ENCODE measurements at places on chromosomes 4 and X.

GRCh38 chr4:106584337-106584989 lies 215.9 kb upstream of the GIMD1 start:
- DNase-seq, result no peak

GRCh38 chr4:3464911-3465697 lies 2.0 kb downstream of the DOK7 start:
- DNase-seq, result no peak

DNA sequence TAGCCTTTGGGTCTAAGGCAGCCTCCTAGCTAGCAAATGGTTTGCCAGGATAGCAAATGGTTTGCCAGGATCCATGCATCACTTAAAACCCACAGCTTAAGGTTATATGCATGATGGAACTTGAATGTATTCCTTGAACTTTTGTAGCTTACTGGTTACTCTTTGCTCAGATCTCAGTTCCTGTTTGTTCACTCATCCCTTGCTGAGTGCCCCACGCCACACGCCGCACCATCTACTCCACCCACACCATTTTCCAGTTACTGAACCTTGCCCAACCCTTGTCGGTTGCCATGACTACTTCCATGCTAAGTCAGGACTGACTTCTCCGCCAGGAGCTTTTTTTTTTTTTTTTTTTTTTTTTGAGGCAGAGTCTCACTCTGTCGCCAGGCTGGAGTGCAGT lies 29.5 kb upstream of the XIAP start:
- no peak for DNase-seq

DNA sequence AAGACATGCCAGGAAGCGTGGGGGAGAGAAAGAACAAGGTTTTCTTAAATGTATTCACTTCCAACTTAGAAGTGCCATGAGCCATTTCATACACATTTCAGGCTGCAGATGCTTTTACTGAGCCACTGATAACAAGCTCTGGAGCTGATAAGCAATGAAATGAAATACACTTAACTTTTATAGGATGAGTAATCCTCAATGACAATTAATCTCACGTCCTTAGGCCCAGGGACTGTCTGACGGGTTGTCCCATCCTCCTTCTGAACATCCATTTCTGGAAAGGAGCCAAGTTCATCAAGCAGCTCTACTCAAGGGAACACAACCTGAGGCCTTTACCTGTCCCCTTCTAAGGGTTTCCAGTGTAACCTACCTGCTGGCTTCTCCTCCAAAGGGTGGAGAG lies 121.2 kb downstream of the PARM1 start:
- no peak for DNase-seq

- no peak for DNase-seq
These were observed 697 bp downstream of the SRPK3 start for GRCh38 chrX:153781428-153782047.

DNA sequence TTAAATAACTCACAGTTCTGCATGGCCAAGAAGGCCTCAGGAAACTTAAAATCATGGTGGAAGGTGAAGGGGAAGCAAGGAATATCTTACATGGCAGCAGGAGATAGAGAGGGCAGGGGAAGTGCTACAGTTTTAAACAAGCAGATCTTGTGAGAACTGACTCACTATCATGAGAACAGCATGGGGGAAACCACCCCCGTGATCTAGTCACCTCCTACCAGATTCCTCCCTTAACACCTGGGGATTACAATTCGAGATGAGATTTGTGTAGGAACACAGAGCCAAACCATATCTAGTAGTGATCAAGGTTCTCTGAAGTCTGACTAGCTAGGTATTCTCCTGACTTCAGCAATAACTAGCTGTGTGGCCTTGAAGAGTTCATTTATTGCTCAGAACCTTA lies 56.0 kb downstream of the BANK1 start:
- no peak for DNase-seq

DNA sequence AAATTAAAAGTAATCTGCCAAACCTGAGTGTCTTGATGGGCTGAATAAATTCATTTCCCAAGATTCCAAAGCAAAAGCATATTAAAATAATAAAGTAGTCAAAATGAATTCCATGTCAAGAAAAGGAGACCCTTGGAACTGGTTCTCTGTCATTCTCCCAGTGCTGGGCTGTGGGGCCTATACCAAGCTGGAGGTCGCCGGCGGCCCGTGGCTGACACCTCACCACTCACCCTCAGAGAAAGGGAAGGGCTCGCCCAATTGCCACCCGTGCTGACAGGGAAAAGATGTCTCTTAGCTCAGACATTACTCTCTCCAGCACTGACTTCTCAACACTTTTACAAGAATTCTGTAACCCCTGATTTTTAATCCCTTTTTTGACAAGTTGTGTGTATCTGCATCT lies 51.7 kb downstream of the GATB start:
- no peak for DNase-seq

DNA sequence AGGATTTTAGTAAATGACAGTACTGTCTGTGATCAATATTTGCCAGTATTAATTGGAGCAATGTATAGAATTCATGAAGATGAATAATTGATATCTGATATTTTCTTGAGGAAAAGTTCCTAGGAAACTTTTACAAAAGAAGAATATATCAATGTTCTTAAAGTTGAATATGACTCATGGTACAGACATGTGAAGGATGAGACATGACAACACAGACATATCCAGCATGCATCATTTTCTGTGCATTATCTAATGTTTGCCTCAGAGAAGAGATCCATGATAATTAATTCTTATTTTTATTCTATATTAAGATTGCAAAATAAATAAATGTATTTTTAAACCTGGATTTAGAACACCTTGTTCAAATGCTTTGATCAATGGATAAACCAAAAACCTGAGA lies 452.9 kb upstream of the EPHA5 start:
- no peak for DNase-seq

DNA sequence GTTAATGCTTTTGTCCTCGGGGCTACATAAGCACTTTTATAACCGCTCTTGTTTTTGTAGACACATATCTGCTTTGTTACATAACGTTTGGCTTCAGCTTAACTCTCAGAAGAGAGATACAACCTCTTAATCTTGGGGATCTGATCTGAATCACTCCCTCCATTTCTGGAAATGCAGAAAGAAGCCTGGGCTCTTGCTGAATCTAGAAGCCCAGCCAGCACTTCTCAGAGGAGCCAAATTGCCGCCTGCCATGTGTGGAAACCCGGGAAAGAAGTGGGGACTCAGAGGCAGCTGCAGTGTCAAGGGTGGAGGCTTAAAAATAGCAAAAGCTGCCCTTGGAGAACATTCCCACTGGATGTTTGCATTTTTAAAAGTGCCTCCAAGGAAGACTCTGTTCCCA lies 69.3 kb upstream of the LDB2 start:
- no peak for DNase-seq

GRCh38 chr4:86640469-86640868 lies 46.4 kb downstream of the PTPN13 start:
- DNase-seq, result no peak

- DNase-seq, result no peak
These were observed 94.8 kb upstream of the PSAPL1 start for GRCh38 chr4:7529368-7530080.

- DNase-seq, result no peak
These were observed 22.2 kb downstream of the SMIM43 start for GRCh38 chr4:121742794-121743193.

- DNase-seq, result no peak
These were observed 15.6 kb downstream of the SRPX2 start for GRCh38 chrX:100659431-100660137.

DNA sequence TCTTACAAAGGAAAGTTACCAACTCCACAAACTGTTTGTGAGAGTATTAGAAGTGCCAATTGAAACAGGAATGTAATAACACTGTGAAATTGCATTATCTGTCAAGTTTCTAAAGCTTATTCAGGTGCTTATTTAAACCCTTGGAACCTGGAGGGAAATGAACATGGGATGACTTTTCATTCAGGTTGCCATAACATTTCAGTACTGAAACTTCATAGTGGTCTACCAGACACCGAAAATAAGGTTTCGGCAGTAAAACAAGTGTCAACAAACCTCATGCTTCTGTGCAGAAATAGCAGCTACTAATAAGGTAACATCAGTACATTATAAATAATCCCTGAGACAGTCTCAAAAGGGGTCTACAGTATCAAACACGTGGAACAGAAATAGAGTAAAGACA lies 890.7 kb upstream of the INTU start:
- DNase-seq, result no peak

GRCh38 chr4:185437809-185438208 lies 12.0 kb upstream of the UFSP2 start:
- DNase-seq, result no peak

GRCh38 chrX:68511255-68511654 lies 12.4 kb downstream of the YIPF6 start:
- no peak for DNase-seq

- no peak for DNase-seq
These were observed 374.8 kb upstream of the ANXA10 start for GRCh38 chr4:167717495-167717894.

GRCh38 chr4:75179510-75179909 lies 246.6 kb downstream of the PARM1 start:
- no peak for DNase-seq

DNA sequence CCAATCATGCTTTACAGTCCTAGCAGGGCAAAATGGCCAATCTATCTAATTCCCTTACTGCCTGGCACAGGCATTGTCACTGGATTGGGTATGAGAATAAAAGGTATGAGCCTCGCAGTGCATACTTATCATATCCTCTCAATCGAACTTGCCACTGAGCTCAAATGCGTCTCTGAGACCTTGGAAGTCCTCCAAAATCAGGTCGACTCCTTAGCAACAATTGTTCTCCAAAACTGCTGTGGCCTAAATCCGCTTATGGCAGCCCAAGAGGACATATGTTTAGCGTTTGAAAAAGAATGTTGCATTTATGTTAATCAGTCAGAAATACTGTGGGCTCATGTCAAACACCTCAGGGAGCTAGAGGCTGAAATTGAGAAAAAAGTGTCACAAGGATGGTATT lies 69.7 kb downstream of the SPIN4 start:
- DNase-seq, result no peak

DNA sequence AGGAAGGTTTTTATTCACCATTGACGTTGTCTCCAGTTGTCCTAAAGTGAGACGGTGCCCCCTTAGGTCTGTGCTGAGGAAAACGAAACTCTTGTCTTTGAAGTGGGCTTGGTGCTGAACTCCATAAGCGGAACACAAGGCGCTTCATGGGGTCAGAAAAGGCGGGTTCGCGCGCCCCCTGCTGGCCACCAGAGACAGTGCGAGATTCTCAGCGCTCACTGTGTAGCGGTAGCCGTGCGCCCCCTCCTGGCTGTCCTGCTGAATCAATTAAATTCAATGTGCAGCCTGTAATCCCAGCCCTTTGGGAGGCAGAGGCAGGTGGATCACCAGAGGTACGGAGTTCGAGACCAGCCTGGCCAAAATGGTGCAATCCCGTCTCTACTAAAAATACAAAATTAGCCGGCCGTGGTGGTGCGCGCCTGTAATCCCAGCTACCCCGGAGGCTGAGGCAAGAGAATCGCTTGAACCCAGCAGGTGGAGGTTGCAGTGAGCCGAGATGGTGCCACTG lies 64.1 kb downstream of the RLIM start:
- DNase-seq, result peak; percentile 58

DNA sequence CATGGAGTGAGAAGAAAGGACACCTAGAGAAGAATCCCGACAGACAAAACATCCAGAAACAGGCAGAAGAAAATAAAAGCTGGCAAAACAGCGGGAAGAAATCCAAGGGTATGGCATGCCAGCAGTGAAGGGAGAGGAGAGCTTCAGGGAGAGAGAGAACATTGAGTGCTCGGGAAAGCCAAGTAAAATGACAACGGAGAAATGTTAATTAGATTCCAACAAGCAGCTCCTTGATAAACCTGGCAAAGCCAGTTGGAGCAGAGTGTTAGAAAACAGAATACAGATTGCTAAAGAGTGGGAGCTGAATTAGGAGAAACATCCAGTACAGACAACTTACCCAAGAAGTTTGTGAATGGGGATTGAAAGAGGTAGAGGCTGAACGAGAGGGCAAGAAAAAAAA lies 40.4 kb upstream of the MAOA start:
- no peak for DNase-seq

GRCh38 chr4:40769266-40769665 lies 19.5 kb downstream of the NSUN7 start:
- DNase-seq, result no peak

GRCh38 chr4:67885762-67886161 lies 2.0 kb upstream of the TMPRSS11D start:
- DNase-seq, result no peak
